T-helper 2 cell treated with Interferon-gamma antibody and Interleukin-4, amounts not matched to agents 100 ng/mL and 5 ng/mL, for 36 hours (primary cell): ENCODE measurements at places on chromosomes 2 and 18. TPM values are rescaled to one million over a fixed set of nuclear protein-coding genes. Genes with fewer than 3 reads are reported as not detected.

EPG5 gene
- total RNA-seq = 21.3 and 22.5 TPM in 2 replicates

NCL gene
- 814 and 850 TPM in 2 replicates for total RNA-seq

SCN1A gene
- not detected in 2 replicates for total RNA-seq

OTOF gene
- total RNA-seq = 12.1 TPM in 2 replicates

DTNB gene
- total RNA-seq = 24.7 and 25.6 TPM in 2 replicates

SULT1C4 gene
- not detected in 2 replicates for total RNA-seq

DSC3 gene
- not detected in 2 replicates for total RNA-seq

GPR155 gene
- 9.9 and 11.6 TPM in 2 replicates for total RNA-seq

MAP4K3 gene
- 9.3 and 12.5 TPM in 2 replicates for total RNA-seq

AOX1 gene
- total RNA-seq = 0.20 TPM in 1 of 2 replicates, not detected in the other

ICA1L gene
- total RNA-seq = 6.1 and 6.2 TPM in 2 replicates

LCT gene
- 0.64 and 0.86 TPM in 2 replicates for total RNA-seq

CCDC85A gene
- total RNA-seq = not detected in 2 replicates

RIT2 gene
- total RNA-seq = not detected in 2 replicates

LDLRAD4 gene
- total RNA-seq = 28.5 and 33.1 TPM in 2 replicates

PTMA gene
- 2,458 and 2,500 TPM in 2 replicates for total RNA-seq

CAVIN2 gene
- not detected in 2 replicates for total RNA-seq

TP53I3 gene
- 2.2 and 2.7 TPM in 2 replicates for total RNA-seq

GTF2A1L gene
- not detected in 2 replicates for total RNA-seq

CMPK2 gene
- total RNA-seq = 47.0 and 48.5 TPM in 2 replicates

MARCHF4 gene
- total RNA-seq = not detected in 2 replicates

SCYGR4 gene
- not detected in 2 replicates for total RNA-seq

CRIM1 gene
- total RNA-seq = 3.1 and 4.3 TPM in 2 replicates

PPP4R3B gene
- 74.7 and 80.4 TPM in 2 replicates for total RNA-seq

EML6 gene
- total RNA-seq = 0.32 and 0.89 TPM in 2 replicates

CDK5R2 gene
- not detected in 2 replicates for total RNA-seq

UGT1A3 gene
- total RNA-seq = not detected in 2 replicates

PRSS56 gene
- total RNA-seq = not detected in 2 replicates

NFATC1 gene
- 37.9 and 39.7 TPM in 2 replicates for total RNA-seq

ANKRD23 gene
- 13.4 and 15.0 TPM in 2 replicates for total RNA-seq

APCDD1 gene
- total RNA-seq = not detected in 2 replicates

ANKRD30BL gene
- not detected in 2 replicates for total RNA-seq

IL36RN gene
- total RNA-seq = not detected in 2 replicates

AQP12A gene
- total RNA-seq = not detected in 2 replicates

TGFA gene
- 0.07 TPM in 1 of 2 replicates, not detected in the other for total RNA-seq

RHOB gene
- total RNA-seq = 2.8 and 2.9 TPM in 2 replicates

GALR1 gene
- total RNA-seq = not detected in 2 replicates

STAT4 gene
- 91.2 and 93.2 TPM in 2 replicates for total RNA-seq

UGT1A4 gene
- total RNA-seq = not detected in 2 replicates

CPO gene
- total RNA-seq = not detected in 2 replicates

FKBP7 gene
- 2.7 and 3.5 TPM in 2 replicates for total RNA-seq

SAG gene
- 0.02 and 0.34 TPM in 2 replicates for total RNA-seq

GPR45 gene
- not detected in 2 replicates for total RNA-seq

ACYP2 gene
- total RNA-seq = 10.8 and 12.1 TPM in 2 replicates

KIAA2012 gene
- not detected in 2 replicates for total RNA-seq

SPTBN1 gene
- 169 and 172 TPM in 2 replicates for total RNA-seq

POTEJ gene
- total RNA-seq = not detected in 2 replicates

RAB6D gene
- not detected in 2 replicates for total RNA-seq

PCARE gene
- total RNA-seq = not detected in 2 replicates

IL1R1 gene
- total RNA-seq = 0.05 and 0.11 TPM in 2 replicates
